ENCODE measurements at places on chromosomes 12 and 14. TPM values are rescaled to one million over a fixed set of nuclear protein-coding genes. Genes with fewer than 3 reads are reported as not detected.

Gene DRAM1
- total RNA-seq, result 41.5 TPM

Gene ENDOU
- not detected for total RNA-seq

Gene GPR65
- total RNA-seq, result not detected

Gene CCDC197
- total RNA-seq, result not detected

Gene MANSC4
- not detected for total RNA-seq

Gene RNF212B
- total RNA-seq, result not detected

Gene DPF3
- total RNA-seq, result 16.3 TPM

Gene UBE3B
- 28.1 TPM for total RNA-seq

Gene EIF2B1
- 22.6 TPM for total RNA-seq

Gene P2RX7
- total RNA-seq, result 0.18 TPM

Gene AICDA
- not detected for total RNA-seq

Gene OTX2
- total RNA-seq, result not detected

Gene BIN2
- under 0.01 TPM for total RNA-seq

Gene TAS2R46
- 4.7 TPM for total RNA-seq

Gene NPFF
- not detected for total RNA-seq

Gene RNASE1
- 1.7 TPM for total RNA-seq

Gene ESPL1
- total RNA-seq, result 1.5 TPM

Gene CLEC4D
- total RNA-seq, result not detected

Gene INSM2
- total RNA-seq, result not detected

Gene OR4Q3
- not detected for total RNA-seq

Gene PRB4
- not detected for total RNA-seq

Gene GYS2
- not detected for total RNA-seq

Data from fibroblast of the aortic adventitia (primary cell).